Uterus (tissue), 4 donors: ENCODE measurements at places on chromosomes 6 and 20. TPM values are rescaled to one million over a fixed set of nuclear protein-coding genes. Genes with fewer than 3 reads are reported as not detected.

Gene ADTRP
- total RNA-seq: not detected

Gene SEL1L2
- total RNA-seq: 3.3 TPM

Gene TNXB
- total RNA-seq: 194 TPM

Gene TFAP2C
- total RNA-seq: not detected

Gene VPS52
- total RNA-seq: 58.4 TPM

Gene HFE
- 8.4 TPM for total RNA-seq

DNA sequence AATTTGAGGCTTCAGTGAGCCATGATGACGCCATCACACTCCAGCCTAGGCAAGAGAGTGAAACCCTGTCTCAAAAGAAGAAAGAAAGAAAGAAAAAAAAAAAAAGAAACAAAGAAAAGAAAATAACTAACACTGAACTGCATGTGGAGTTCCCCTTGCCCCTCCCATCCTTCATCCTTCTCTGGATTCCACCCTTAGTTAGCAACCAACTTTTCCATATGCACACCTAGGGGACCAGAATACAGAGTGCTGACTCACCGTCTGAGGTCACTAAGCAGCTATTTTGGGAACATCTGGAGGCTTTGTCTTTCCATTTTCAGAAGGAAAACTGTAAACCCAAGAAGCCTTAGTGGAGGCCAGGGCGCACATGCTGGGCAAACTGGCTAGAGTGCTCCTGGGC, 257.4 kb downstream of the MAFB start:
- no peak for DNase-seq

DNA sequence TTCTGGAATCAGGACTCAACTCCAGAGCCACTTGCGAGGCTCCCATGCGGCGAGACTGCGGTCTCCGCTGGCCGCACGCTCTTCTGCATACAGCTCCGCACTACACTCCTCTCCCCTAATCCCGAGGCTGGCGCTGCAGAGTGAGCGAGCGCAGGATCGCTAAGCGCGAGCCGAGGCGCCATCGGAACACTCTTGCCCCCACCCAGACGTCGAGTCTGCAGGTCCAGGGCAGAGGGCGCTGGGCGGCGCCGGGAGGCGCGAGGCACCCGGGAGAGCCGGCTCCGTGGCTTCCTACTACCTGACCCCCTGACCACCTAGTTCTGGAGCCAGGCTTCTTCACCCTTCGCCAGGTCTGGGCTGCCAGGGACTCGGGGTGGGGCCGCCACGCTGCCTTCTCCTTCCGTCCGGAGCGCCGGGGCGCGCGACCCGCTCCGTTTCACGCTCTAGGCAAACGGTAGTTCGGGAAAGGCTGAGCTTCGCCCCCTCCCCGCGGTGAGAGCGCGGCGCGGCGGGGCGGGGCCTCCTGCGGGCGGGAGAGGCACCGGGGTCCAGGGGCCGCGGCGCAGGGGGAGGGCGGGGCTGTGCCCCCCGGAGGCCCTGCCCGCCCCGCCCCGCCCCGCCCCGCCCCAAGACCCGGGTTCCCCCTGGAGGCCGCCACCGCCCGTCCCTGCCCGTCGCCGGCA, 5.4 kb upstream of the TUBB2A start:
- DNase-seq: peak; percentile 68

DNA sequence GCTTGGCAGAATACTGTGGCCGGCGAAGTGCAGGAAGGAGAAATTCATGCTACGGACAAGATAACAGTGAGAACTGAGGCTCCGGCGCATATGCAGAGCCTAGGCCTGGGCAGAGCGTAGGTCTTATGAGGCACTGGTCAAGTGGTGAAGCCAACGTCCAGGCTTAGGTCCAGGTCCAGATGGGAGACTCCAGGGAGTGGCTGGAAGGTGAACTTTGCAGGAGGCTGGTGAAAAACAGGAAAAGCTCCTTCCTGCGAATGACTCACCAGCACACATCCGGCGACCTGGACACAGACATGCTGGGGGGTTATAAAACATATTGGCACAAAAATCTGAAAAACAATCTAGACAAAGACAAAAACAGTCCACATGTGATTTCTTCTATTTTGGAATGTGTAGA, 15.4 kb downstream of the C6orf141 start:
- no peak for DNase-seq

DNA sequence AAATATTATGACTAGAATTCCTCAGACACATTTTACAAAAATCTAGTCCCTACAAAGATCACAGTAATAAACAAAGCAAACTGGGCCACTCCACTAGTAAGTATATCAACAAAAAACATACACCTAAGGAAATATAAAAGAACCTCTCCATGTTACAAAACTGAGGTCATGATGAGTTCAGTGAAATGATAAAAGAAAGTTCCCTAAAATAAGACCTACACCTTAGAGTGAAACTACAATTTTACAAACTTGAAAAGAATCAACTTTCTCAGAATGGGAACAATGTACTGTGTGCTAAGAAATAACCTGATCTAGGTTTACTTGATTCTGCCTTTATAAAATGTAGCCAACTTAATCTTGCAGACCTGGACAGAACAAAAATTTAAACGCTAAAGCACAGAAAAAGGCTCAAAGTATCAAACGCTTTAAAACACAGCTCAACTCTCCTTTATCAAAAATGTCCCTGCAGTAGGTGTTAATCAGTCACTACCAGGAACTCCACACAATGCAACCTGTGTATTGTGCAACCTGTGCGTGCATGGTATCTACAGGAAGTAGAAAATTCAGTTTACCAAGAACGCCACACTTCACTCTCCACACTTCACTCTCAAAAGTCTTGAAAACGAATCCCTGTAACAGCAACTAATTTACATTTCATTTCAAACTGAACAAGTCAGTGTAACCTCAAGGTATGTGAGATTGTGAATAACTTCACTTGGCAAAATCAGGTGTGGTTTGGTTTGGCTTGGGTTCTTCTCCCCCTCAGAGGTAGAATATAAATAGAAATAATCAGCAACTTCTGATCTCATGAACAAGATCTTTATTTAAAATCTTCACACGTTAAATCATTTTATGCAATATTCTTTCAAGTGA, 1.8 kb downstream of the RALGAPA2 start:
- no peak for DNase-seq

- no peak for DNase-seq
These were observed 24.4 kb upstream of the C6orf62 start for GRCh38 chr6:24743265-24743943.

- peak; percentile 35 for DNase-seq
These were observed 180.3 kb downstream of the CDH26 start for GRCh38 chr20:60138256-60139220.

DNA sequence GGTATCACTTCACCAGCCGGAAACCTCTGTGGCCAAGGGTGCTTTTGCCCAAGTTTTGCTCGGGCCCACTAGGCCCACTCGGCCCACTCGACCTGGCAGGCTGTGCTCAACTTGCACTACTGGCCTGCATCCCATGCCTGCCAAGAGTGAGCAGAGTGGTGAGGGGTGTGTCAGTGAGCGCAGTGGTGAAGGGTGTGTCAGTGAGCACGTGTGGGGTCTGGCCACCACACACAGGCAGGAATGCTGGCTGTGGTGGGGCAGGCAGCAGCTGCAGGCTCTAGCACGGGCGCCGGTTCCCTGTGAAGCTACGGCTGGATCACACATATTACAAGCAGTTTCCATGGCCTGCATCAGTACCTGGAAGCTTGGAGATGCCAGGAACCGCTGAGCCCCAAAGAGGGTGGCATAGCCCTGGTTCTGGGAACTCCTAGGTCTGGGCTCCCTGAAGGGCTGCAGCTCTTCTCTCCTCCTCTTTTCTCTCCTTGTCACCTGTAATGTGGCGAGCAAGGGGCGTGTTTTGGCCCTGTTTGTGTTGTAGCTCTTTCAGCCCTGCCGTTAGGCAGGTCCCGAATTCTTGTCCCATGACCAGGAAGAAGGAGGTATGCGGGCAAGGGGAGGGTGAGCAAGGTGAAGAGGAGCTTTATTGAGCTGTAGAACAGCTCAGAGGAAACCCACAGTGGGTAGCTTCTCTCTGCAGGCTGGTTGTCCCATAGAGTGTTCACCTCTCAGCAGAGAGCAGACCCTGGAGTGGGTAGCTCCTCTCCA, 51.0 kb upstream of the CLDN20 start:
- DNase-seq: no peak

DNA sequence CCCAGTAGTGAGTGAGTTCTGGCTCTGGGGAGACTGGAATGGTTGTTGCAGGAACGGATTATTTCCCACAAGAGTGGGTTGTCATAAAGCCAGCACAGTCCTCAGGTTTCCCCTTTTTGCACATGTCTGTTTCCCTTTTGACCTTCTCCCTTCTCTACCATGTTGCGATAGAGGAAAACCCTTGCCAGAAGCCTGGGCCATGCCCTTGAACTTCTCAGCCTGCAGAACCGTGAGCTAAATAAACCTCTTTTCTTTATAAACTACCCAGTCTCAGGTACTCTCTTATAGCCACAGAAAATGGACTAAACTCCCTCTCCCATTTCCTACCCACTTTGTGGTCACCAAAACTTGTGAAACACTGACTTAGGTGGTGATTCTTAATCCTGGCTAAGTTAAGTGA, 7.2 kb upstream of the PPP1R16B start:
- DNase-seq: no peak

- no peak for DNase-seq
These were observed 87.1 kb downstream of the TMEM242 start for GRCh38 chr6:157236040-157236725.

DNA sequence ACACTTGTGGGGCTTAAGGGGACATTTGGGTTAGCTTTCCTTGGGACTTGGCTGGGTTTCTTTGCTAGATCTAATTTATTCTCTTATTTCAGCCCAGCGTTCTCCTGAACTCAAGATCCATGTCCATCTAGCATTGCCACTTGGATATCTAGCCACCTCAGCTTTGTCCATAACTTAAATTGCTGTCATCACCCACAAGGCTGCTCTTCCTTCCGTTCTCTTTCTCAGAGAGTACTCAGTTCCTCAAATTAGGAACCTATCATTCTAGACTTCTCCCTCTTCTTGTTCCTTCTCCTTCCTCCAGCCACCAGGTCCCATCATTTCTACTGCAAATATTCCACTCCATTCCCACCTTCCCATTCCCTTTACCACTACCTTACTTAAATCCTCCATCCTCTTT, 4.3 kb downstream of the SMIM26 start:
- no peak for DNase-seq

DNA sequence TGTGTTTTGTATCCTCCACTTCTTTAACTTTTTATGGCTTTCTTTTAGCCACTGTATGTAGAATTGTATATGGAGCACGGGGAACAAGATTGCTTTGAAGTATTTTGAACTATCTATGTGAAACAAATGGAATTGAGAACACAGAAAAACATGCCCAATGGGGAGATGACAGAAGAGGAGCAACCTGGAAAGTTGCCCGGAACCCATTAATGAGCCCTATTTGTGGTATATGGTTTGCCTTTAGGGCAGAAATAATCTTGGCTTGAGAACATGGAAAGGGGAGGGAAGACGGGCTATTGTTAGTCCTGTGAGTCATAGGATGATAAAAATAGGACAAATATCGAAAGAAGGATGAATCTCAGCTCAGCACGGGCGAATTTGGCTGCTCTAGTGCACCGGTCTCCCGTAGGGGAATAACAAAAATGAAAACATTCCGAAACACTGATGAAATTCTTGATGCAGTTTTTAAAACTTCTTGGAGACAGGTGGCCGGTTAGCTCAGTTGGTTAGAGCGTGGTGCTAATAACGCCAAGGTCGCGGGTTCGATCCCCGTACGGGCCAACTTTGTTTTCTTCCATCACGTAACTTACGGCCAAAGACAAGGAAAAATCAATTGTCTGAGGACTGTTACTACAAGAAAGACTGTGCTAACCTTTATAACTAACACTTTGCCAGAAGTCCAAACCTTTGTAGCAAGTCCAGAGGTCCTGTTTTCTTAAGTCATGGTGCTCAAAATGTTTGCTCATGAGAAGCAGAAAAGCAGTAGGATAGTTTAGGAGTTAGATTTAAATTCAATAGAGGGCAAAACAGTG, 15.7 kb downstream of the HMGN4 start:
- DNase-seq: peak; percentile 82
